BJ (cell line): ENCODE measurements at places on chromosomes 6 and 20.
A peak's percentile ranks its signal among the peaks of the same experiment; 100 is the strongest.

DNA sequence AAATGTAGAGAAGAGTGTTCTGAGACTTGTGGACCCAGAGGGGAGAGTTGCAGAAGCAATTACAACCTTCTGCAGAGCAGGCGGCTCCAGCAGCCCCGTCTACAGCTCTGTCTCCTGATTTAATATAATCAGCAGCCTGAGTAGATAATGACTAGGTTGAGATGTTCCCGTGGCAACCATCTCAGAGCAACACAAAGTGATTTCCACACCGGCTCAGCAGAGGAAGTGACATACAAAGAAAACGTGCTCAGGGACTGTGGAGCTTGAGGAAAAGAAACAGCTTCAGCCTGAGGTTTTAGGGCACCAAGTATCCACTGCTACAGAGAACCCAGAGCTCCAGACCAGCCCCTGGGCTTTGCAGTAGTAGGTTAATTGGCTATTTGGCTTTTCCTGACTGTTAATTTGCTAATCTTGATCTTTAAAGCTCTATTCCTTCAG is 136.4 kb downstream of the MTFR2 start:
- DNase-seq = peak; percentile 44

DNA sequence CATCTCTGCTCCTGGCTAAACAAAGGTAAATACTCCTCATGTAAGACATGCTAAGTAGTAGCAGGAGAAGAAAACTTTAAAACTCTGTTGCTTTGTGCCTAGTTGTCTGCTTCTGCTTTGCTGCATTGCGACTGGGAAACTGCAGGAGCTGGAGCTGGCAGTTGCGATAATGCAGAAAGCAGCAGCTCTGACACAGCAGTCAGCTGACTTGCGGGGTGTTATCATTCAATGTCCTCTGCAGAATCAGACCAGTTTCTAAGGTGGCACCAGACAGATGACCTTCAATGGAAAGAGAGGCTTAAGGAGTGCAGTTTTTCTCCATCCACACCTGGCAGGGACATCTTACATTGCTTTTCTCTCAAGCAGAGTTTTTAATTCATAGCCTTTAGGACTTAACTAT is 69.9 kb upstream of the SOX4 start:
- no peak for DNase-seq

- no peak for DNase-seq
Measured at GRCh38 chr6:104638841-104639290, 220.9 kb downstream of the HACE1 start.

- no peak for DNase-seq
Measured at GRCh38 chr6:103280417-103280816, 1579.3 kb downstream of the HACE1 start.

- no peak for DNase-seq
Measured at GRCh38 chr6:168647271-168647670, 206.3 kb downstream of the SMOC2 start.

DNA sequence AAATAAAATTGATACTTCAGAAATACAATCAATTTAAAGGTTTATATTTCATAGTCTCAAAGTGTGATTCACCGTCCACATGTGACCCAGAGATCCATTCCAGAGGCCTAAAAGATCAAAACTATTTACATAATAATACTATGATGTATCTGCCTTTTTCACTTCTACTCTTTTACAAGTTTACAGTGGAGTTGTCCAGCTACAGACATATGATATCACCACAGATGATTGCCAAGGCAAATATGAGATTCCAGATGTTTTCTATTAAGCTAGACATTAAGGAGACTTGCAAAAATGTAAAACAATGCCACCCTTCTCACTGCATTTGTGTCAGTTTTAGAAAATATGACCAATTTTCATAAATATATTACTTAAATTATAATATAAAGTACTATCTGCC is 443.7 kb downstream of the GJA1 start:
- DNase-seq = peak; percentile 77

DNA sequence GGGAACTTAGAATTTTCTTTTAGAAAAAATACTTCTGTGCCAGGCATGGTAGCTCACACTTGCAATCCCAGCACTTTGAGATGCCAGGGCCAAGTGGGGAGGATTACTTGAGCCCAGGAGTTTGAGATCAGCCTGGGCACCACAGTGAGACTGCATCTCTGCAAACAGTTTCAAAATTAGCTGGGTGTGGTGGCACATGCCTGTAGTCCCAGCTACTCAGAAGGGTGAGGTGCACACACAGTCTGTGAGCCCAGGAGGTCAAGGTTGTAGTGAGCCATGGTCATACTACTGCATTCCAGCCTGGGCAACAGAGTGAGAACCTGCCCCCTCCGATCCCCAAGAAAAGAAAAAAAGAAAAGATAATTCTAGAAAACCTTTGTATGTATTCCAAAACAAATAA is 346.0 kb upstream of the KCNQ5 start:
- DNase-seq = no peak
